ENCODE measurements at places on chromosomes 16 and 17.

GRCh38 chr16:56861092-56861610 lies 3.9 kb upstream of the SLC12A3 start:
- DNase-seq: no peak

DNA sequence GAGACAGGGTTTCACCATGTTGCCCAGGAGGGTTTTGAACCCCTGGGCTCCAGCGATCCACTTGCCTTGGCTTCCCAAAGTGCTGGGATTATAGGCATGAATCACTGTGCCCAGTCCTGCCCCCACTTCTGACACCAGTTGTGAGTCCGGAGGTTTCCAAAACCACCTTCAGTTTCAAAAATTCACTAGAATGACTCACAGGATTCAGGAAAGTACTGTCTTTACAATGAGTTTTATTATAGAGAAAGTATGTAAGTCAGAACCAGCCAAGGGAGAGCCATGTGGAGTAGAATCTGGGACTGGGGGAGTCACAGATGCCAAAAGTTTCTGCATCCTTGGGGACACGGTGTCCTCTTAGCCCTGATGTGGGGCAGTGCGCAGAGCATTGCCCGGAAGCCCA lies 55.1 kb downstream of the PLD6 start:
- DNase-seq: no peak

GRCh38 chr16:79632289-79632688 lies 31.8 kb upstream of the MAF start:
- DNase-seq: no peak

GRCh38 chr17:82808006-82808405 lies 31.8 kb downstream of the ZNF750 start:
- DNase-seq: no peak

DNA sequence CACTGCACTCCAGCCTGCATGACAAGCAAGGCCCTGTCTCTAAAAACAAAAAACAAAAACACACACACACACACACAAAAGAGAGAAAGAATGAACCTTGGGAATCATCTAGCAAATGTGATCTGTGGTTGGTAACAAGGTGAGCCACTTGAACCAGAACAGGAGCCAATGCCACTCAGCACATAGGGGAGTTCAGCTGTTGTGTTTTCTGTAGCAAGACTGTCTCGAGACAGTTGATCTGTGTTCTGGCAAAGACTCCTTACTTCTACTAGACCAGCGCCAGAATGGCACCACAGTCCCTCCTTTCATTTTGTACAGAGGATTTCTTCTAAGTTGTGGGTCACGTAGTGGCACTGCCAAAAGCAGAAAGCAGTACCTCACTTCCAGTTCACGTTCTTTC lies 20.7 kb downstream of the ATP2A1 start:
- DNase-seq: no peak

DNA sequence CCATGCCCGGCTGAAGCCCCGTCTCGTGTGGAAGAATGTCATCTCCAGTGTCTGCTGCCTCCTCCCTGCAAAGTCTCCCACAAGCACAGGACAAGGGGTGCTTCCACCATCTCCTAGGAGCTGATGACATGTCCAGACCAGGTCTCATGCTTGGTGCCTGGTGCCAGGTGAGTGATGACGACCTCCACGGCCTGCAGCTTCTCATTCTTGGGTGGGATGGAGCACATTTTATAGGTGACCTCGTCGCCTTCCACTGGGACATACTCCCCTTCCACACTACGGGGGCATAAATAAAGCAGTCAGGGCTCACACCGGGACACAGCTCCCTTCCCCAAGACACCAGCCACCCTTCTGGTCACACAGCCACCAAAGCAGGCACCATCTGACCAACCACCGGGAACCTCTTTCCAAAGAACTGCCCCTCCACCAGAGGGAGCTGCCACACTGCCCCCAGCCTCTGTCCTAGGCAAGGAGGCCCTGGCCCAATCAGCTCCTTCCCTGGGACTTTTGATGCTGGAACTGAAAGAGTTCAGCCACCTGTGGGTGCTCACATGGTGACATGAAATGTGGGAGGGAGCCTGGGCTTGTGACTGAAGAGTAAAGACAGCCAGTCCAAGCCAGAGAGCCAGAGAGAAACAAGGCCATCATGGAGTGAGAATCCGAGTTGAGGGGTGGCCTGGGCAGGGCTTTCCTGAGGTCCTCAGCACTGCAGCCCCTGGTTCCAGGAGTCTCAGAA lies 13.6 kb downstream of the CARHSP1 start:
- no peak for DNase-seq

DNA sequence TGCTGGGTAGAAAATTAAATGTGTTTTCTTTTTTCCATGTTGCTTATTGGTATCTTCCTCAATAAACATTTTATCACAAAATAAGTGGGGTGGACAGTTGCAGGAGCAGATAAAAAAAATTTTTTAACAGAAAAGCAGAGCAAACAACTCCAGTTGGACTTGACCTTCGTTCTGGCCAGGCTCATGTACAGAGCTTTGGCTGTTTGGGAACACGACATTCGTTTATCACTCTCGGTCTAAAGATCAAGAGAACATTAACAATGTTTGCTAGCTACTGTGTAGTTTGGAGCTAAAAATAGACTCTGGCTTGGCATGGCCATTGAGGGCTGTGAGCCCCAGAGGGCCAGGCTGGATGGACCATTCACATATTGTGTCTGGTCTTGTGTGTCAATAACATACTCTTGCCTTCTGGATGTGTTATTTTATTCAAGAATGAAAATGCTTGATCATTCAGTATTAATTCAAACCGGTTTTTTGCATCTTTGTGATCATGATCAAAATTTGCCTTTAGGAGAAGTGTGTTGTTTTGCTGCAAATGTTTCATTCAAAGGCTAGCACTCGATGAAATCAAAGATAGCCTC lies 56.6 kb downstream of the TMEM186 start:
- no peak for DNase-seq

DNA sequence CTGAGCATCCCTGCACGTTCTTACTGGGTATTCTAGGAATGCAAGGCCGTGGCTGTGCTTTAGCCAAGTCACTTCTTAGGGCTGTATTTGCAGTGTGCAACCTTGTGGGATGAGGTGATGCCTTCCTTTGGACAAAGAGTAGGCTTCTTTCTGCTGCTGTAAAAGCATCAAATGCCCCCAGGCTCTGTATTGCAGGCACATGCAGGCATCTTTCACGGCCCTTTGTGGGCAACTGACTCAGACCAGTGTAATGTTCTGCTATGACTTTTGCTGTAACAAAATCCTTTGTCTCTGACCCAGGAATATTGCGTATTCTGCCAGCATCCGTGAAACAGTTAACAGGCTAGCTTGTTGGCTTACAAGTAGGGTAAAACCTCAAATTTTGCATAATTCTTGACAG lies 30.9 kb upstream of the GCSH start:
- no peak for DNase-seq

- DNase-seq: no peak
Observed at GRCh38 chr17:16086957-16087356, 87.3 kb downstream of the TTC19 start.

DNA sequence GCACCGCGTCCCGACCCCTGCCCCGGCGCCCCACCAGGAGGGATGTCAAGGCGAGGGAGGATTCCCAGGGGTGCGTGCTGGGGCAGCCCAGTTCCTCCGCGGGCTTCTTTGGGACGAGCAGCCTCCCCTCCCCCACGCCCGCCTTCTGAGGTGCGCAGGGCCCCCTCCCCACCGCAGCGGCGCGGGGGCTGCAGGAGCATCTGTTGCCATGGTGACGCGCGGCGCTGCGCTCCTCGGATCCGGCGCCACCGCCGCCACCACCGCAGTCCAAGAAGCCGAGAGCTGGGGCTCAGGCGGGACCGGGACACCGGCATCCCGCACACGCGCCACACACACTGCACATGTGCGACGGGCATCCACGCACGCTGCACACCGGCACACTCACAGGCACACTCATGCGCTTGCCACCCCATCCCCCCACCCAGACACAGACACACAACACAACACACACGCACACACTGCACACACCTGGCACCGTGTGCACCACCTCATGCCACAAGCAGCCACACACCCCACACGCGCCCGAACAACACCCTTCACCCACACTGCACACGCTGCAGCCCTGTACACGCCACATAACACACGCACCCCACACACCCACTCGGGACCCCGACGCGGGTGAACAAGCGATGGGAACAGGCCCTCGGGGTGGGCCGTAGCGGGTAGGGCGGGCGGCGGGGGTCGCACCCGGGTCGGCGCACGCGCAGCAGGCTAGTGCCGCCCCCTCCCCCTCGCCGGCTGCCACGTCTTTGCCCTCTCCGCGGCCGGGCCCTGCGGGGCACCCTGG lies 17.0 kb downstream of the ENPP7 start:
- DNase-seq: no peak

- DNase-seq: no peak
Observed at GRCh38 chr16:27284865-27285675, 16.5 kb upstream of the NSMCE1 start.

DNA sequence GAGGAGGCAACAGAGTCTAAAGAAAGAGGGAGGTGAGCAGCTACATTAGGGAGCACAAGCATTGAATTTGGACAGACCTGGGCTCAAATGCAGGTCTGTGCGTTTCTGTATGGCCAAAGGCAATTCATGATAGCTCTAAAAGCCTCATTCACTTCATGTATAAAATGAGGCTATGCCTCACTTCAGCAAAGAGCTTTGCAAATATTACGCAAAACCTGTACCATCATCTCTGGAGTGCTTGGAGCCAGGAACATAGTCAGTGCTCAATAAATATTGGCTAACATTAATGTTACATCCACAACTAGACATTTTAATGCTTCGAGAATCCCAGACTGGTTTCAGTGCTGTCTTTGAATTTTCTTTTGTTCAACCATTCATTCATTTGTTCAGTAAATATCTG lies 254.7 kb upstream of the CDH11 start:
- DNase-seq: no peak

DNA sequence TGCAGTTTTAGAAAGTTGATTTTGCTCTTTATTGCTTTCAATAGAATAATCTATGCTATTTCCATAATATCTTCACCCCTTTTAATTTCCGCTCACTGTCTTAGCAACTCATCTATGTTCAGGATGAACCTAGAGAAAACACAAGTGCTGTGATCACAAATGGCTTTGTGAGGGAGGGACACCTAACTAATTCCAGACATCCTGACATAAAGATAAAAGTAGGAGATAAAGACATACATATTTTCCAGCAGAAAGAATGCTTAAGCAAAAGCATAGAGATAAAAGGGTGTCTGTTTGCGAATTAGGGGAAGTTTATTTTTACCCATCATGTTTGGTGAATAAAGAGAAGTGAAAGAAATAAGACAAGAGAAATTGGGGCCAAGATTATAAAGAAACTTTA lies 254.2 kb downstream of the KCNJ2 start:
- DNase-seq: no peak

DNA sequence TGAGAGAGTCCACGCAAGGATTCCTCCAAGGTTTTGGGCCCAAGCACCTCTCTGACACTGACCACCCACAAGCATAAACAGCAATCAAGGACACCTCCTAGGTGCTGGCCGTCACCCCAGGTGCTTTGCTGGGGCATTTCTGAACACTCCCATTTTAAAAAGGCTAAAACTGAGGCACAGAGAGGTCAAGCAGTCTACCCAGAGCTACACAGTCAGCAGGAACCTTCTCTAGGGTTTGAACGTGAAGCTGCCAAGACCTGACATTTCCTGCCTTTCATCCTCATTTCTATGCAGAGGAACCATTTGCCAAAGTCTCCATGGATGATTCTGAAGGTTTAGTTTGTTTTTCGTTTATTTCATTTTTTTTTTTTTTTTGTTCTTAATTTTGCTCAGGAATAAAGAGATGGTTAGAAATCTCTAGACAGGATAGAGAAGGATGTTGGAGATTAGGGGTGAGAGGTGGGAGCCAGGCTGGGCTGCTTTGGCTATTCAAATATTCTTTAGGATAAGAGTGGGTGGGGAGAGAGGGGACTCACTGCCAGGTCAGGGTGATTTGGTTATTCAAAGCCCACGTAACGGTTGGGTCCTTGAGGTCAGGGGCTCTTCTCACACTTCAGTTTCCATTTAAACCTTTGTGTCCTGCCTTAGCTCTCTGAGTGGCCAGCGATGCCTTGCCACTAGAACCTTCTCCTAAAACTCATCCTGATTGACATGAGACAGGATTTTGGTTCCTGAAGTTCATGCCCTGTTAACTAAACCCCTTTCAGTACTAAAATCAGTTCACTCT lies 6.2 kb downstream of the PLCG2 start:
- DNase-seq: no peak

DNA sequence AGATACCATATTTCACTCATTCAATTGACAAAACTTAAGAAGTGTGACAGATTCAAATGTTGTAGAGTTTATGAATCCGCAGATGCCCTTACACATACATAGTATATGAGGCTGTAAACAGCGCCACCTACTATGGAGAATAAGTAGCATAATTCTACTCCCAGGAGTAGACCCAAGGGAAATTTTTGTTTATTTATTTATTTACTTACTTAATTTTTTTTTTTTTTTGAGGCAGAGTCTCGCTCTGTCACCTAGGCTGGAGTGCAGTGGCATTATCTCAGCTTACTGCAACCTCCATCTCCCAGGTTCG lies 35.5 kb downstream of the GAN start:
- DNase-seq: no peak

GRCh38 chr16:81786868-81787267 lies 7.8 kb downstream of the PLCG2 start:
- DNase-seq: no peak

GRCh38 chr17:78933025-78933958 lies 8.1 kb upstream of the TIMP2 start:
- peak; percentile 29 for DNase-seq

GRCh38 chr17:72119873-72120641 lies 763 bp upstream of the SOX9 start:
- peak; percentile 60 for DNase-seq

GRCh38 chr16:13378151-13378550 lies 476.8 kb downstream of the SHISA9 start:
- no peak for DNase-seq

DNA sequence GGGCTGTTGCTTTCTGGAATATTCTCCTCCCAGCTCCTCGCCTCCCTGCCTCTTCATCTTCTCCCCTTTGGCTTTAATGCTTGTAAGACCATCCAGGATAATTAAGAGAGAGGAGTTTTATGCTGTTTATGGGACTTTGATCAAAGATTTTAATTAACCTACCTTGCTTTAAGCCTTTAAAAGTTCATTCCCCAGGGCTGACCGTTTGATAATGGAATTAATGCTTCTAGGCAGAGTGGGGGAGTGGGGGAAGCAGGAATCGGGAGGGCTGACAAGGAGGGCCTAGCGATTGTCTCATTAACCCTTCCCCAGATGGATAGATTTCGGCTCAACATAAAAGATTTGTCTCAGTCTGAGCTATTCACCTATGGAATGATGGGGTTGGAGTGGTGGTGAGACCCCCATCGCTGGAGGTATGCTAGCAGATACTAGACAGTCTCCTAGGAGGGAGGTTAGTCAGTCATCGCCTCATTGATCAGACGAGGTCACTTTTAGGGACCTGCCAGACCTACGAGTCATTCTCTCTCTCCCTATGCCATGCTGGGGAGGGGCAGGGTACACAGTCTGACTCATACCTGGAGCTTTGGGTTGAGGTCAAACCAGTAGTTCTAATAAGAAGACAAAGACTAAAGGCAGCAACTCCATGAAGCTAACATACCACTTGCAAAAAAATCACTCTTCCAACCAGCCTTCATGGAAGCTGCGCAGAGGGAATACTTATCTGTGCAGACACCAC lies 236.6 kb upstream of the NLRP1 start:
- DNase-seq: no peak

All from NCI-H510A treated with DMSO at 0.1 percent for 48 hours (cell line).